Smooth muscle cell of bladder (primary cell): ENCODE measurements at places on chromosomes 6 and 20. TPM values are rescaled to one million over a fixed set of nuclear protein-coding genes. Genes with fewer than 3 reads are reported as not detected.

Gene TBXT
- not detected in 2 replicates for total RNA-seq

Gene ELOVL4
- 4.7 and 5.6 TPM in 2 replicates for total RNA-seq

Gene NRSN1
- not detected in 2 replicates for total RNA-seq

Gene GPLD1
- 0.14 and 0.28 TPM in 2 replicates for total RNA-seq

Gene BTNL2
- not detected in 2 replicates for total RNA-seq

Gene MYL9
- total RNA-seq, result 6.8 and 13.9 TPM in 2 replicates

Gene ASIP
- total RNA-seq, result not detected in 2 replicates

Gene C20orf202
- not detected in 2 replicates for total RNA-seq

Gene KCNK15
- total RNA-seq, result 0.28 and 0.83 TPM in 2 replicates

Gene PRR3
- 3.4 and 6.4 TPM in 2 replicates for total RNA-seq
